GM23248 (cell line): ENCODE measurements at places on chromosomes 5 and 9. TPM values are rescaled to one million over a fixed set of nuclear protein-coding genes. Genes with fewer than 3 reads are reported as not detected.

HRCT1 gene
- total RNA-seq, result 0.76 and 1.2 TPM in 2 replicates

FGF1 gene
- 9.2 and 13.8 TPM in 2 replicates for total RNA-seq

DNA sequence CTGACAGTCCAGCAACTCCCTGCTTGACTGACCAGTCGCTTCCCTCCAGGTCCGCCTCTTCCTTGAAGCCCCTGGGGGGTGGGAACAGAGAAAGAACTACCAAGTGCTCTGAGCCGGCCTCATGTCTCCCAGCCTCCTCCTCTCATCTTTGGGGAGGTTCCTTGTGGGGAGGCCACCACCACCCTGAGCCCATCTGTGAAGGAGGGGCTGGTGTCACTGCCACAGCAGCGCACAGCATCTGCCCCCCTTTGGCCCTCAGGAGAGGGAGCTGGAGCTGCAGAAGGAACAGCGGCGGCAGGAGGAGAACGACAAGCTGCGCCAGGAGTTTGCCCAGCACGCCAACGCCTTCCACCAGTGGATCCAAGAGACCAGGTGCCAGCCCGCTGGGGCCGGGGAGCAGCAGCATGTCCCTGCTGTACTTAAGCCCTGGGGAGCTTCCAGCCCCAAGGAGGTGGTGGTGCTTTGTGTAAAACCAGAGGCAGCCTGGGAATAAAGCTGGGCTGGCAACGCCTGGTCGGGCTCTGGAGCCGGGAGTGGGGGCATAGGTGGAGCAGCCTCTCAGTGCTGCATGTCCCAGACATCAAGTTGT lies 29.4 kb downstream of the DYNC2I2 start:
- no peak overlapping the region for H3K27ac ChIP-seq
- H3K4me1 ChIP-seq, result no peaks in the 10 kb centered on the region
- no peaks in the 10 kb centered on the region for H3K27me3 ChIP-seq
- H3K4me3 ChIP-seq, result no peak overlapping the region
- DNase-seq, result no peak

DNA sequence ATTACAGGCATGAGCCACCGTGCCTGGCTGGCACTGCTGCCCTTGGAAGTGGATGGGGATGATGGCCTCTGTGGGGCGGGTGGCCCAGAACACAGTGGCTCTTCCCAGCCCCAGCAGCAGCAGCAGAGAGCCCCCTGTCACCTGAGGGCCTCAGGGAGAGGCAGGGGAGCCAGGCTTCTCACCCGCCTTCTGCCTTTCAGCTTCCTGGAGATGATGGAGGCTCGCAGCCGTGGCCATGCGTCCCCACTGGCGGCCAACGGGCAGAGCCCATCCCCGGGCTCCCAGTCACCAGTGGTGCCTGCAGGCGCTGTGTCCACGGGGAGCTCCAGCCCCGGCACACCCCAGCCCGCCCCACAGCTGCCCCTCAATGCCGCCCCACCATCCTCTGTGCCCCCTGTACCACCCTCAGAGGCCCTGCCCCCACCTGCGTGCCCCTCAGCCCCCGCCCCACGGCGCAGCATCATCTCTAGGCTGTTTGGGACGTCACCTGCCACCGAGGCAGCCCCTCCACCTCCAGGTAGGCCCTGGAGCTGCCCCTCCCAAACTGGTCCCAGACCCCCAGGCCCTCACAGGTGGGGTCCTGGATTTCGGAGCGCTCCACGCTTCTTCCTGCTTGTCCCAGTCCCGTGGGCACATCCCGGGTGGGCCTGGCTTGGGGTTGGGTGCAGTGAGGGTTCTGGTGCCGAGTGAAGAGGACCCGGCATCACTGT lies 5.0 kb upstream of the AJM1 start:
- DNase-seq, result no peak
- H3K27ac ChIP-seq, result no peak overlapping the region
- no peak overlapping the region for H3K4me3 ChIP-seq
- peaks cover 13% of the 10 kb centered on the region for H3K4me1 ChIP-seq
- no peaks in the 10 kb centered on the region for H3K36me3 ChIP-seq

- no peak overlapping the region for H3K27ac ChIP-seq
- DNase-seq, result no peak
- H3K36me3 ChIP-seq, result no peaks in the 10 kb centered on the region
- H3K4me1 ChIP-seq, result peaks cover 6% of the 10 kb centered on the region
- H3K4me3 ChIP-seq, result no peak overlapping the region
Observed at GRCh38 chr5:156322666-156323065, 4.3 kb upstream of the SGCD start.
